Uterus (tissue), 4 donors: ENCODE measurements at places on chromosomes 3 and 15. TPM values are rescaled to one million over a fixed set of nuclear protein-coding genes. Genes with fewer than 3 reads are reported as not detected.

The GABRB3 gene
- total RNA-seq: 6.2 TPM

DNA sequence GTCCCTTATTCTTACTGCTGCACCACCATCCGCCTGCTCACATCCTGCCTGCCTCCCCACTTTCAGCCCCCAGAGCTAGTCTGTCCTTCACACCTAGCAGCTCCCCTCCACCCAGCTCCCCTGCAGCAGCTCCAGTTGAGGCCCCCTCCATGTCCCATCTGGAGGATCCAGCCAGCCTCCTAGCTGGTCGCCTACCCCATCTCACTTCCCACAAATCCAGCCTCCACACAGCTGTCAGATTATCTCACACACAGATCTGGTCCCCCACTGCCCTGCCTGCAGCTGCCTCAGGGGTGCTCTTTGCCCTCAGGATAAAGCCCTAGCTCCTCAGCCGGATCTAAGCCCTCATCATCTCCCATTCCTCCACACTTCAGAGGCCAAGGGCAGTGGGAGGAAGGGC, 8.8 kb upstream of the SEMA7A start:
- H3K4me1 ChIP-seq: no peaks in the 10 kb centered on the region
- no peak for DNase-seq
- no peak overlapping the region for H3K27ac ChIP-seq

GRCh38 chr3:49593041-49593440, 38.8 kb downstream of the BSN start:
- DNase-seq: no peak
- H3K4me1 ChIP-seq: no peaks in the 10 kb centered on the region
- no peaks in the 10 kb centered on the region for H3K27me3 ChIP-seq
- H3K27ac ChIP-seq: no peak overlapping the region

The PRR20G gene
- total RNA-seq: not detected

DNA sequence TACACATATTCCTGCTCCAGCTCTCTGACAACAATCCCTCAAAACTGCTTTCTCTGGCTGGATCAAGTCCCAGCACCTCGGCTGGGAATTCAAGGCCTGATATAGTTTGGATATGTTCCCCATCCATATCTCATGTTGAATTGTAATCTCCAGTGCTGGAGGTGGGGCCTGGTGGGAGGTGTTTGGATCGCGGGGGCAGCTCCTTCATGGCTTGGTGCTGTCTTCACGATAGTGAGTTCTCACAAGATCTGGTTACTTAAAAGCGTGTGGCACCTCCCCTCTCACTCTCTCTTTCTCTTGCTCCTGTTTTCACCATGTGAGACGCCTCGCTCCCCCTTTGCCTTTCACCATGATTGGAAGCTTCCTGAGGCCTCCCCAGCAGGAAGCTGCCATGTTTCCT, 47.4 kb upstream of the SYN2 start:
- no peak for DNase-seq
- H3K4me1 ChIP-seq: no peaks in the 10 kb centered on the region
- H3K36me3 ChIP-seq: no peaks in the 10 kb centered on the region
- no peaks in the 10 kb centered on the region for H3K27me3 ChIP-seq
- no peak overlapping the region for H3K27ac ChIP-seq

The PCSK6 gene
- 3.6 TPM for total RNA-seq
